ENCODE measurements at places on chromosomes 1 and 21.

DNA sequence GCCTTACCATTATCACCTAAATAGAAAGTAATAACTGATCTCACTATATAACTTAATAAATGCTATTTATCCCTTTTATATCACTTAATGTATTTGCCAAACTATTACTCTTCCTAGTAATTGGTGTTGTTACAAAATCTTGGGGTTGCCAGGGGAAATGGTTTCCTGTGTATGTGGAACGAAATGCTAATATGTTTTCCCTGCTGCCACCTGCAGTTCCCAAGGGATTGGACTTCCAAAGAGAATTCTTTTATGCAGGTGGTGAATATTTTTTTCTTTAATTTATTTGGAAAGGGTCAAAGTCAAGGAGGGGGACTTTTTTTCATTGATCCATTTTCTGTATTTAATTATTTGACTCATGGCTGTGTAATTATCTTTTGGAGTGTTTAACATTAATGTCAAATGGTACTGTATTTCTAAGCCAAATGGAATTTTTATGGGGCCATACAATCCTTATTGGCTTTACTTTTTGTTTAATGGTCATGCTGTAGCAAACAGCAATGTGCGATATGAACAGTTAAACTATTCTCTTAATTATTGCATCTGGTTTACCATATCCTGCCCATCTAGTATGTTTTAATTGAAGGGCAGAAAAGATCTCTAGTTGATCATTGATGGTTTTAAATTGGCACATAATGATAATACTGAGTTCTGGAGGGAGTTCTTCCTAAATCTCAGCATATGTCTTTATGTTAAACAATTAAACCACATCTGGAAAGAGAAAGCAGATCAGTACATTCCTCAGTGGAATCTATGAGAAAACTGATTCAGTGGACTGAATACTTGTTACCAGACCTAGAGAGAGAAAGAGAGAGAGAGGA, 486.3 kb downstream of the TTLL7 start:
- DNase-seq = no peak

DNA sequence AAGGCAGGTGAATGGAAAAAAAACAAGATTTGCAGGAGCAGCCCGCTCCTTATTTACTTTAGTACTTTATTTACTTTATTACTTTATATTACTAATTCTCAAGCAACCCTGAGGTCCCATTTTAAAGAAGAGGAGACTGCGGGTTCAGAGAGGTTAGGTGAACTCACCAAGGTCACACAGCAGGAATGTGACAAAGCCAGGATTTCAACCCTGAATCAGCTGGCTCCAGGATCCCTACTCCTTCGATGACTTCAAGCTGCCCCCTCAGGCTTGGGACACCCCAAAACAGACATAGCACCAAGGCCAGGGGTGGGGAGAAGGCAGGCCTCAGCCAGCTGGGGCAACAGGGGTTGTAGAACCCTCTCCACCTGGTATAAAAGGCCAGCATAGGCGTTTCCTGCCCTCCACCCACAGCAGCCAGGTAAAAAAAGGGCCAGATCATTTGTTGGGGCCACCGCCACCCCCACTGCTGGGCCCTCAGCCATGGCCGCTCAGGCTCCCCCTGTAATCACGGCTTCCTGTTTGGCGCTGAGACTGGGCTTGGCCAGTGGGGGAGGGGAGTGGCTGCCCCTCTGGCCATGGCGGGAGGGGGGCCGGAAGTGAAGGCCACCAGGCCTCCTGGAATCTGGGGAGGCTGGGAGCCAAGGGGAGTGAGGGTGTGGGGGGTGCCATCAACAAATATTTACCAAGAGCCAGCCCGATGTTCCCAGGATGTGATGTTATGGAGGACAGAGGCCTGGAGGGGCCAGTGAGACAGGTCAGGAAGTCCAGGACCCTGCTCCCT, 6.6 kb downstream of the SDC3 start:
- no peak for DNase-seq

DNA sequence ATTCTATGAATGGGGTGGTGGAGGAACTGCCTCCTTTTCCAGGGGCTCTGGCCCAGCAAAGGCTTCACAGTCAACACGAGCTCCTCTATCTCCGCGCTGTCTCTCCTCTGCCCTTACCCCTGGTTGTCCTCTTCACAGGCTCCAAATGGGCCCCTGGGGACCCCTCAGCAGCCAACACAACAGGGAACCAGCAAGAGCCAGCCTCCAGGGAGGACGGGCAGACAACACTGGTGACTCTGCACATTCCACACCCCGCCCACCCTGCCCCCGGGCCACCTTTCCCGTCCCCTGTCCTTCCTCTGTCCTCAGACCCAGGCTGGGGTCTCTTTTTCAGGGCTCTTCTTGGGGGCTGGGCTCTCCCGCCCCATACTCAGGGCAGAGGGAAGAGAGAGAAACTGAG, 17.5 kb upstream of the ETV3 start:
- DNase-seq = no peak

- no peak for DNase-seq
These were observed 684 bp downstream of the PPIH start for GRCh38 chr1:42658877-42659337.

DNA sequence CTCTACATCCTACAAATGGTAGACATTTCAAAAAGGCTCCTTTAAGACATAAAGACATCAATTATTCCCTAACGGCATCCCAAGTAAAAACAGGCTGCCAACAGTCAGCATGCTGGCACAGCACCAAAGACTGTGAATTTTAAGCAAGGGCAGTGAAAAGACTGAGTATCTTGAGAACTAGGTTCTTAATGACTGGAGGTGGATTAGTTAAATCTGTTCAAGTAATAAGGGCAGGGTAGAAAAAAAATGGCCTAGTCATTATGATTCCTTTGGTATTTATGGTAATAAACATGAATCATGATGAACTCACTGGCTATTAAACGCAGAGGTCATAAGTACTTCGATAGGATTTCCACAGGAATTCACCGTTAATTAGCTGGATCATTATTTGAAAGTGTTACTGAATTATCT, 75.2 kb downstream of the KIFAP3 start:
- no peak for DNase-seq

- peak; percentile 88 for DNase-seq
These were observed 241.0 kb downstream of the KCNJ6 start for GRCh38 chr21:37675202-37675801.

DNA sequence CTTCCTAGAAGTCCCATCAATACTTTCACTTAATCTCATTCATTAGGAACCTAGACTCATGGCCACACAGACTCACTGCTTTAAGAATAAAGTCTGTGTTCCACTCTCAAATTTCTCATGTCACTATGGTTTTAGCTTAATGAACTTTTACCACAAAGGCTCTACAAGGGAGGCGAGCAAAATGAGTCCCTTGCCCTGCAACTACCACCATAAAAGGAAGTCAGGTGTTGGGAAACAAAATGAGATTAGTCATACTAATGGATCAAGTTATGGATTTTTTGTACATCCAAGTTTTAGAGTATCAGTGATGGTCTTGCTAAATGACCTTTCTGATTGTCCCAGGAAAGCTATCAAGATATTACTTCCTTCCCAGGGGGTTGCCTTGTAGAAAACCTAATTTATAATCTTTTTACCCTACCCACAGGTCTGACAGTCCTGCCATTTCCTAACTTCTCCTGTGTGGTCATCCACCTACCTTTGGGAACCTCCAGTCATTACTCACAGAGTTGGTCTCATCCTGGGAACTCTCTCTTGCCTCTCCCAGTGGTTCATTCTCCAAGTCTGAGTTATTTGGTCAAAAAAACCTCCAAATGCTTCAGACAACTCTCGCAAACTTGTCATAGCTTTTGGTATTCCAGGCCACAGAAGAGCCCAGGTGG, 51.8 kb upstream of the SLC16A1 start:
- no peak for DNase-seq

DNA sequence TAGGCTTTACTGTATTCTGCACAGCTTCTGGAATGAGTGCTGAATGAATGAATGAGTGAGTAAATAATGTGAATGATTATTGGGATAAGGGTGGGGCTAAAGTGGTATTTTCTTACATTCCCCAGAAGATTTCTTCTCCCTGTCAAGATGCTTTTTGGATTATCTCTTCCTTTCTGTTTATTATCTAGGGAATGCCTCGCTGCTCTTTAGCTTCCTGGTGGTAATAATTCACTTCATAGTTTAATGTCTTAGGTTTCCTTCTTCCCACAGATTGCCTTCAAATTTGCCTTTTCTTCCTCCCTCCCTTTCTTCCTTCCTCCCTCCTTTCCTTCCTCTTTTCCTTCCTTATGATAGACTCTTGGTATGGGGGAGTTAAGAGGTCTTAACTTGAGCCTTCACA, 24.0 kb downstream of the DDR2 start:
- DNase-seq = no peak

DNA sequence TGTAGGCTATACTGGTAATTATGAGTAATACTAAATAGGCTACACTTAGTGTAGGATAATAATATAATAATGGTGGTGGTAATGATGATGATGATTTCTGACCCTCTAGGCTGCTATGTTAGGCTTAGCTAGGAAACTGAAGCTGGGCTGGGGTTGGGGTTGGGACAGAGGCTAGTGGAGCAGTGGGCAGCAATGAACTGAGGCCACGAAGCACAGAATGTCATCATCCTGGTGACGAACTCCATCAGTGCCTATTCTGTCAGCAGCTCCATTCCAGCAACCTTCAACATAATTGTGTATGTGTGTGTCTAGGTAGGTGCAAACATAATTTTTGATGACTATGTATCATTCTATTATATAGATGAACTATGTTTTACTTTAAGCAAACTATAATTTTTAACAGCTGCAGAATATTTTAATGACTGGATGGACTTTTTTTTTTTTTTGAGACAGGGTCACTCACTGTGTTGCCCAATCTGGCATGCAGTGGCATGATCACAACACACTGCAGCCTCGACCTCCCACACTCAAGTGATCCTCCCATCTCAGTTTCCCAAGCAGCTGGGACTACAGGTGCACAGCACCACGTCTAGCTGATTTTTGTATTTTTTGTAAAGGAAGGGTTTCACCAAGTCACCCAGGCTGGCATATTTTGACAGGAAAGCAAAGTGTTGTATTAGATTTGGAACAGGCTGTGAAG, 12.9 kb upstream of the CLIC4 start:
- no peak for DNase-seq

GRCh38 chr1:233509526-233509925, 104.4 kb upstream of the KCNK1 start:
- peak; percentile 56 for DNase-seq

- no peak for DNase-seq
These were observed 401.7 kb upstream of the LYPLAL1 start for GRCh38 chr1:218771931-218772330.
